NCI-H2029 (cell line): ENCODE measurements at places on chromosomes 3 and 15.

DNA sequence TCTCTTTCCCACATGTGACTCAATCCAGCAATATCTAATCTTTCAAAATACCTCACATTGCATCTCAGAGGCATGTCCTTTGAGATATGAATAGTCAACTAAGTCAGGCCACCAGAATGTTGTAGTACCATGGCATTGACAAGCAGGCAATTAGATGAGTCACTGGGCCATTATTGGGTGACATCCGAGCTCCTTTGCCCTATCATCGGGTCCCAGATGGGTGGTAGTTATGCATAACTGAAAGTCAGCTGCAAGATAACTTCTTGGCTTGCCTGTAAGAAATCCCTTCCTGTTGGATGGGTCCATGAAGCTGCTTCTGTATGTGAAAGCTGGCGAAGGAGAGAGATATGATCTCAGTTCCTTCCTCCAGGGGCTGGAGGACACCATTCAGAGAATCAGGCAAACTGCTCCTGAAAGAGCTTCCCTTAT, 32.8 kb downstream of the ARRDC4 start:
- no peak for DNase-seq

DNA sequence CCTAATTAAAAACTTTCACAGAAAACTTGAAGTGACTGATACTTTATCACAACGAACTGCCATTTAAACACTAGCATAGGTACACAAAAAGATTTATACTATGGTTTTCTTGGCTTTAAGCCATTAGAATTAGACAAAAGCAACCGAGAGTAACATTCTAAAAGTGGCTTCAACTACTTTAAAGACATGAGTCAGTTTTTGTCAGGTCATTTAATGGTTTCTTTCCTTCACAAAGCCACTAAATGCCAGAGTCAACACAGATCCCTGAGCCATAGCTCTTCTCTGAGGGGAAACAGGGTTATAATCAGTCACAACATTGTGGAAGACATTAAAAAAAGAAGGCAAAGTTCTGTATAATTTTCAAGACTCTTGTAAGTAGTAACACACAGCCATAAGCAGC, 54.6 kb downstream of the CAPN3 start:
- DNase-seq, result no peak

- no peak for DNase-seq
Measured at GRCh38 chr3:46719044-46719565, 1.4 kb upstream of the PRSS50 start.

DNA sequence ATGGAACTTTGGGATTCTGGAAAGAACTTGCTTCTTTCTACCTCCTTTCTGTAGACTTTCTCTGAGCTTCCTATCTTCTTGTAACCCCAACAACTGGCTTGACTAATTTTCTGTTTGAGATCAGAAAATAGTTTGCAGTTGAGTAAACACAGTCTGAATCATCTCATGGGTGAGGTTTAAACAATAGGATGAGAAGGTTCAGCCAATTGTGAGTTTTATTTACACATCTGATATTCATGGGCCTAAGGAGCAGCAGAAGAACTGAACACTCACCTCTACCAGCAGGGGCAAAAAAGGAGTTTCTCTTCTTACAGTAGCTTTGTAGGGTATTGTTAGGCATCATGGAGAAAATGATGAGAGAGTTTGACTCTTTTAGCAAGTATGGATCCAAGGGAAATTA, 54.2 kb downstream of the DTWD1 start:
- DNase-seq, result no peak

- no peak for DNase-seq
Measured at GRCh38 chr15:35673093-35673684, 127.2 kb upstream of the DPH6 start.

GRCh38 chr3:38578081-38578475, 71.4 kb downstream of the SCN5A start:
- no peak for DNase-seq

GRCh38 chr3:129738172-129738571, 131.7 kb upstream of the PLXND1 start:
- no peak for DNase-seq

- peak; percentile 51 for DNase-seq
Measured at GRCh38 chr15:23877502-23878412, 190.7 kb upstream of the NDN start.

GRCh38 chr15:50067254-50067653, 51.8 kb downstream of the ATP8B4 start:
- DNase-seq, result no peak

DNA sequence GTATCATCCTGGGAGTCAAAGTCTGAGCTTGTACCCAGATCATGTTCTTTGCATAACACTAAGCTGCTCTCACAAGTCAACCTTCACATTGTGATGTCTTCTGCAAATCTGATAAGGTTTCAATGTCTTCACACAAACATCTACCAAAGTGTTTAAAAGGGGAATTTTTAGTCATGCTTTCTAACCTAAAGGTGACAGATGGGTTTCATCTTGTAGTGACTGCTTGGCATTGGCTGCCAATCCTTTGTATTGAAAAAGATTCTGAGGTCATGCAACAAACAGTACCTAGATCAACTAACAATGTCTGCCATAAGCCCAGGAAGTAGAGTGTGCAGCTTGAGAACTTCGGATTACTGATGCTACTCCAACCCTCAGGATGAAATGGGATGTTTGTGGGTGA, 43.6 kb upstream of the DIPK2A start:
- no peak for DNase-seq

GRCh38 chr15:73142802-73143762, 90.8 kb downstream of the NEO1 start:
- no peak for DNase-seq

DNA sequence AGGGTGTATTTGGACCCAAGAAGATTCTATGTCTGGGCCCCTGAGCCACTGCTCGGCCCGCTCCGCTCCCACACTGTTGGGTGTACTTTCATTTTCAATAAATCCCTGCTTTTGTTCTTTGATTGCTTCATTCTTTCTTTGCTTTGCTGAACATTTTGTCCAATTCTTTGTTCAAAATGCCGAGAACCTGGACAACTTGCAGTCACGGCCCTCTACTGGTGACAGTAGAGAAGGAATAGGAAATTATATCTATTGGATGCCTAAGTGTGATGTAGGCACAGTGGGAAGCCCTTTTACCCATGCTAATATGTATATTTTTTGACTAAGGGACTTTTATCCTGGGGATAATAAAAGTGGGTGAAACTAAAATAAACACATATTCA, 340.8 kb downstream of the LRRC3B start:
- DNase-seq, result no peak

GRCh38 chr15:67902579-67903009, 62.7 kb upstream of the RNU6-1 start:
- DNase-seq, result no peak

DNA sequence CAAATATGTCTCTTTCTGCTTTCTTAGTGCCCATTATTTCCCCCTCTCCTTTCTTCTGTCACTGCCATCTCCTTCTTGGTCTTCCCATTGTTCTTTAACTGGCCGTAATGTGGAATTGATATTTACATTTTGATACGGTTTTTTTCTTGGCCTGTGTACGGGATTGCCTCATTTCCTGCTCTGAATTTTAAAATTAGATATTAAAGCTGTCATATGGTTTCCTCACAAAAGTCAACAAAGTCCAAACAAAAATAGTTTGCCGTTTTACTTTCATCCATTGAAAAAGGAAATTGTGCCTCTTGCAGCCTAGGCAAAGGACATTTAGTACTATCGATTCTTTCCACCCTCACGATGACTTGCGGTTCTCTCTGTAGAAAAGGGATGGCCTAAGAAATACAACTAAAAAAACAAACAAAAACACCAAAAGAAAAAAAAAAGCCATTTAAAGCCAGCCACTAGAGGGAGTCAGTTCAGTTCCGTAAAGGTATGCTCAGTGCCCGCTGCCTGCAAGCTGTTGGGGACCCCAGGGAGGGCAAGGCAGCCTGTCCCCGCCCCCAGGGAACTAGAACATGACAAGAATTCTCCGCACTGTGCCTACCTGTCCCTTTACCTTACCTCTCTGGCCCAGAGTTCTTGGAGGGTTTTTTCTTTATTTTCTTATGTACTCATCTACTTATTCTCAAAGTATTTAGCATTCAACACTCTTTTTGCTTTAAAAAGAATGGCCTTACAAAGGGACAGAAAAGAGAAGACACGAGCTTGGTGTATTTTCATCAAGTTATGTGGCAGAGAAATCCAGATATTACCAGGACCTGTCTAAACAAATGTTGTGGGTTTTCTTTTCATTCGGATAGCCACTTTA, 30.0 kb upstream of the NR2E3 start:
- DNase-seq, result no peak

- no peak for DNase-seq
Measured at GRCh38 chr3:187941848-187942194, 196.6 kb upstream of the BCL6 start.

DNA sequence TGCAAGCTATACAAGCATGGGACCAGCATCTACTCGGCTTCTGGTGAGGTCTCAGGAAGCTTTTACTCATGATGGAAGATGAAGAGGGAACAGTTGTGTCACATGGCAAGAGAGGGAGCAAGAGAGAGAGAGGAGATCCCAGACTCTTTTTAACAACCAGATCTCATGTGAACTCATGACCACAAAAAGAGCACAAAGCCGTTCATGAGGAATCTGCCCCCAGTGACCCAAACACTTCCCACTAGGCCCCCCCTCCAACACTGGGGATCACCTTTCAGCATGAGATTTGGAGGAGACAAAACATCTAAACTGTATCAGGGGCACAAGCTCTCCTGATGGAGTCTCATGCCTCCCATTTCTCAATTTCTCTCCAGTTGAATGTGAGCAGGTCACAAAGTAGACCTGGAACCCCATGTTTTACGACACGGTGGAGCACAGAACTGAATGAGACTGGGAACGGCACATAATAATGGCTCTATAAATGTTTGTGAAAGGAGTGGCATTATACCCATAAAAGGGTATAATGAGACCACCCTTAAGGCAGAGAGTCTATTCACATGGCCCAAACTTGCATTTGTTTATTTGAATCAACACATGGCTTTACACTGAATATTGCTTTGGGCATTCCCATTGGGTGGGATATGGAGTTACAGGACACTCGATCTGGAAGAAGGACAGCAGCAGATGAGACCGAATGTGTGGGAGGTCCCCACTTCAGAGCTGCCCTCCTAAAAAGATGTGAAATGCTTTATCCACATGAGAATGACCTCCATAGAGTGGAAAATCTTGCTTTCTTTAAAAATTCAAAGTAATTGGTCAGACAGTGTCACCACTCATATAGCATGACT, 38.8 kb downstream of the IL16 start:
- no peak for DNase-seq
